Stimulated activated CD8-positive, alpha-beta memory T cell treated with anti-CD3 and anti-CD28 coated beads, Interleukin-2, amount 100 ng/mL, for 1 hour (primary cell): ENCODE measurements at places on chromosomes 3 and 15.

DNA sequence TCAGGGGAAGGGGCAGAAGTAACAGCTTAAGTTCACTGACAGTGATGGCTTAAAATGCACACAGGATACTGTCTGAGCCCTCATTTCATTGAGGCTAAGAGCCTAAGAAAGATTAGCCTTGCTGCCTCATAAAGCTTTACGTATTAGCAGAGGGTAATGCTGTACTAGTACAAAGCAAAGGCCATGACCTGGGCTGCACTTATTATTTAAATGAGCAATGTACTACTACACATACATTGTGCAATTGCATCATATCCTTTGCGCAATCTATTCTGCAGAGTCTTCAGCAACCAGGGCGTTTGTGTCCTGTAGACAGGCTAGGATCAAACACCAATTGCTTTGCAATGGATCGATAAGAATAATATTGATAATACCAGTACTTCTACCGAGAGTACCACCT is 221.8 kb downstream of the TPRG1 start:
- no peak for DNase-seq

GRCh38 chr15:38504680-38505467 is 50.9 kb downstream of the FAM98B start:
- no peak for DNase-seq

- no peak for DNase-seq
Observed at GRCh38 chr3:31462050-31462569, 70.6 kb upstream of the STT3B start.

GRCh38 chr3:55165278-55165677 is 237.4 kb upstream of the LRTM1 start:
- no peak for DNase-seq

DNA sequence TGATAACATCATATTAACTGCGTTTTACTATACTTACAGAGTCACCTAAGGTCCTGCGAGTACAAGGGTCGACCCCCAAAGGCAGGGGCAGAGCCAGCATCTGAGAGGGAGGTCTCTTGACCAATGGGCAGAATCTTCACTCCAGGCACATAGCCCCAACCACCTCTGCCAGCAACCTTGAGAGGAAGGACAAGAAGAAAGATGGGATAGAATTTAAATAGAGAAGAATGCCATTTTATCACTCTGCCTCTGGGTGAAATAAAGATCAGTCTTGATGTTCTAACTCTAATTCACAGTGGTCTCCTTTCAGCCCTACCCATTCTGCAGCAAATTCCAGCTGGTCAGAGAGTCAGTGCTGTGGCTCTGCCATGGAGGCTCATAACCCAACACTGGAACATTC is 26.5 kb downstream of the KNG1 start:
- no peak for DNase-seq

DNA sequence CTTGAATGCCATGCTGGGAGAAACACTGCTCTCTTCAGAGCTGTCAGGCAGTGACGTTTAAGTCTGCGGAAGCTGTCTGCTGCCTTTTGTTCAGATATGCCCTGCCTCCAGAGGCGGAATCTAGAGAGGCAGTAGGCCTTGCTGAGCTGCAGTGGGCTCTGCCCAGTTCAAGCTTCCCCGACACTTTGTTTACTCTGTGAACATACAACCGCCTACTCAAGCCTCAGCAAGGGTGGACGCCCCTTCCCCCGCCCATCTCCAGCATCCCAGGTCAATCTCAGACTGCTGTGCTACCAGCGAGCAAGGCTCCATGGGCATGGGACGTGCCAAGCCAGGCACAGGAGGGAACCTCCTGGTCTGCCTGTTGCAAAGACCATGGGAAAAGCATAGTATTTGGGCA is 99.7 kb downstream of the TAFA4 start:
- DNase-seq = no peak

DNA sequence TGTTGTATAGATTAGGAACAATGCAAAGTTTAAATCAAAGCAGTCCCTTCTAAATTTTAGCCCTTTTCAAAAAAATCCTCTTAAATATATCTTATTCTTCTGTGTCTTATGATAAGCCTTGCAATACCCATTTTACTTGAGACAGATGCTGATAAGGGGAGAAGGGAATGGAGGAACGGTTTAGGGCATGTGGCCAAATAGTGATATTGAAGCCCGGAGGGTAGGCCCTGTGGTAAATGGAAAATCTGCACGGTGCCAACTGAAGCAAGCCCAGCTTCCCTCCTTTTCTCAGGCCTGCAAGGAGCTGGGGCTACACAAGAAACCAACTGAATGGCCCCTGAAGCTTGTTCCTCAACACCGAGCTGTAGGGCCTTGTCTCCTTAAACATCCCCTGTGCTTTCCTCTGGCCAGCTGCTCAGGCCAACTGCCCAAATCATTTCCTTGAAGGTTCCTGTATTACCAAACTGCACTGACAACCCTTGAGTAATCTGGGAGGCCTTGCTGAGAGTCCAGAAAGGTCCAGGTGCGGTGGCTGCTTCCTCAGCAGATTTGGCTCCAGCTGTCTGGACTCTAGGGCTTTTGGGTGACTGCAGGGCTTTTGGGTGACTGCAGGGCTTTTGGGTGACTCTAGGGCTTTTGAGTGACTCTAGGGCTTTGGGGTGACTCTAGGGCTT is 67.2 kb downstream of the NCEH1 start:
- DNase-seq = no peak

DNA sequence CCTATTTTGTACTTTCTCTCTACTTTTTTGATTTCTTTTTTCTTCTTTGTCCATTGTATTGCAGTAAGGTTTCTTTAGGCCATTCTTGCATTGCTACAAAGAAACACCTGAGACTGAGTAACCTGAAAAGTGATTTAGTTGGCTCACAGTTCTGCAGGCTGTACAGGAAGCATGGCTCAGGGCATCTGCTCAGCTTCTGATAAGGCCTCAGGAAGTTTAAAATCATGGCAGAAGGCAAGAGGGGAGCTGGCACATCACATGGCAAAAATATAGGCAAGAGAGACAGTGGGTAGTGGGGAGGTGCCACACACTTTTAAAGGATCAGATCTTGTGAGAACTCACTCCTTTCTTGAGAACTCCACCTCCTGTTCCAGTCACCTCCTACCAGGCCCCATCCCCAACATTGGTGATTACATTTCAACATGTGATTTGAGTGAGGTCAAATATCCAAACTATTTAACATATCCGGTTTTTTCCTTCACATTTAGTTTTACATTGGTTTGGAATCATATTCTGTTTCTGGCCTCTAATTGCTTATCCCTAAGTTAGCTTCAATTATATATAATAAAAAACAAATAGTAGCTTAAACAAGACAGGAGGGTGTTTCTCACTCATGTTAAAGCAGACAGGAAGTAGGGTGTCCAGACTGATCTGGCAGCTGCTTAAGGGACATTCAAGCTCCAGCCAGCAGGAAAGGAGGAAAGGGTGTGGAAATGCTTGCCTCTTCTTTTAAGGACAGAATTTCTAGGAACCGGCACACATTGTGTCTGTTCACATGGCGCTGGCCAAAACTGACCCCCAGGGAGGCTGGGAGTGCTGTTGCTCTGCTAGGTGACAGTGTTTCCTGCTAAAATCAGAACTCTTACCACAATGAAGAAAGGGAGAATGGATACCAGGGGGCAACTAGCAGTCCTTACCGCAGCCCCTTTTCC is 28.8 kb upstream of the SKOR1 start:
- DNase-seq = no peak

- DNase-seq = no peak
Observed at GRCh38 chr3:67421912-67422311, 232.5 kb downstream of the SUCLG2 start.

DNA sequence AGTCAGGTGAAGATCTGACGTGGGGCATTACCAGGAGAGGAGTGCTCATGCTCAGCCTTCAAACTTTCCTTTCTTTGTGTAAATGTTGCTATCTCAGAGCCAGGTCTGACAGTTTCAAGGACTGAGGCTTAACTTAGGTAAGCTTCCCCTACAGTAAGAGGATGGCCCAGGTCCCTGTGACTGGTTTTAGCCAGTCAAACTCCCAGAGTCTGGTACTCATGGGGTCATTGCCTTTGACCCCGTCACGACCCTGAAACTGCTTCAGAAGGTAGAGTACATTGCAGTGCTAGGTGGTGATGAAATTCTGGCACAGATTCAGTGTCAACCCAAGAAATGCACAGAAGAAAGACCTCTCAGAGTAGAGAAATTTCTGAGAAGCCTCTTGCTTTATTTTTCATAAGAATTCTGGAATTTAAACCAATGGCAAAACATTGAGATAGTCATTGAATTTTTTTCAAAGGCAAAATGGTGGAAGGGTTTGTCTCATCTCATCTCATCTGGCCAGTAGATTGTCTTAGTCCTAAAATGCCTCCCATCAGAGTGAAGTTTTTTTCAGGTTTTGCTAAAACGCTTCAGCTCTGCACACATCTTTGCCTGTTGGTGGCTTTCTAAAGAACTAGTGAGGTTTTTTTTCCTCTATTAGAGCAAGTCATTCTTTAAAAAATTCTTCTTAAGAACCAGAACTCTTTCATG is 23.1 kb downstream of the ZBTB38 start:
- no peak for DNase-seq

GRCh38 chr15:80800067-80800466 is 20.9 kb downstream of the CEMIP start:
- no peak for DNase-seq

DNA sequence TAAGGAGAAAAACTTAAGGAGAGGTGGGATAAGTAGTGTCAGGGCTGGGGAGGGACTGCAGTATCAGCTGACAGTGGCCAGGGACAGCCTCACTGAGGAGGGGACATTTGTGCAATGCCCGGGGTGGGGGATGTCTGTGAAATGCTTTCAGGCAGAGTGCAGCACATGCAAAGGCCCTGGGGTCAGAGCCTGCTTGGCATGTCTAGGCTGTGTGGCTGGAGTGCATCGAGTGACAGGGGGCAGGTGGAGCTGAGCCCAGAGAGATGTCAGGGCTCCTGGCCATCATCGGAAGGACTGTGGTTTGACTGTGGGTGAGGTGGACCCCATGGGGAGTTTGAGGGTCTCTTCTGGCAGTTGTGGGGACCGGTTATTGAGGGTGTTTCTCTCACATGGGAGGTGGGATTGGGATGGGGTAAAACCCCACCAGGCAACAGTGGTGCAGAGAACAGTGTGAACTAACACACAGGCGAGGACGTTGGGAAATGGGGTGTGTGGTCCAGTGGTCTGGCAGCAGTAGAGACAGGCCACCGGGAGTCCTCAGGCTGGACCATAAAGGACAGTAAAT is 61.2 kb downstream of the FBLN2 start:
- DNase-seq = no peak

GRCh38 chr3:29758434-29759322 is 477.8 kb downstream of the RBMS3 start:
- no peak for DNase-seq

DNA sequence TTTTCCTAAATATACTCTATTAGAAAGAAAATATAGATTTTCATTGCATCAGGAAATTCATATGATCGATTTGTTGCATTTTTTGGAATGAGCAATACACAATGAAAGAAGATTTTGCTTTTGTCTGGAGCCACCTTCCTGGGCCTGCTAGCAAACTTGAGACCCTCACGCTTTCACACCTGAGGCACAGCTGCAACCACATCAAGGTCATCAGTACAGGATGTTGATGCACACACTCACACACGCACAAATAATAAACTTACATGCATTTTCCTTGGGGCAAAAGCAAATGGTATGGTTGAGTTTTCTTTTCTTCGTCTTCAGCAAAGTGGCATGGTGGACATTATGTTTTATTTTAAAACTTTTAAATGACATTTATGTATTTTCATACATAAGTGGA is 64.8 kb upstream of the SATB1 start:
- DNase-seq = no peak

DNA sequence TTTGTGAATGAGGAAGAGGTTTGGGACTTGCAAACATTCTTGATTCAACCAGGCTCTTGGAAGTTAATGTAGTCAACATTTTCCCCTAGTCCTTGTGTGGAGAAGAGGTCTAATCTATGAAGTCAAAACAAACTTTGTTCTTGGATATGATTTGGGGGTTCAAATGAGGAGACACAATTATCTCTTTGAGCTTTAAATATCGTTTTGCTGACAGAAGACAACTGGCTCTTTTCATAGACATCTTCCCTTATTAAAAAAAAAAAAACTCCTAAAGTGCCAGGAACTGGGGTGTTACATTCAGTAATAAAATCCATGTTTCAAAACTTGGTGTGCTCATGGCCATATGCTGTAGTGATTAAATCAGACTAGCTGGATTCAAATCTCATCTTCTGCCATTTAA is 345.3 kb upstream of the ICE2 start:
- no peak for DNase-seq

DNA sequence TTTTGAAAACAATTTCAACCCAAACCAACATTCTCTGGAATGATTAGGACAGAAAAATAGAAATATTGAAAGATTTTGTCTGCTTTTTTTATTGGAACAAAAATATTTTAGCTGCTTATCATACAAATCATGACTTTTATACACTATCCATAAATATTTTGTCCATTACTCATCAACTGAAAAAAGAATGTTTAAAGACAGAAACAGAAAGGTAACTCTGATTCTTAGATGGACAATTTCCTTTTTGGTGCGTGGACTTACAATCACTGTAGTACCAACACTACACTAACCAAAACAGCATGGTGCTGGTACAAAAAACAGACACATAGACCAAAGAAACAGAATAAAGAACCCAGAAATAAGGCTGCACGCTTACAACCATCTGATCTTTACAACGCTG is 582.8 kb upstream of the CCDC54 start:
- DNase-seq = no peak

GRCh38 chr15:70068783-70069565 is 28.7 kb downstream of the TLE3 start:
- no peak for DNase-seq

DNA sequence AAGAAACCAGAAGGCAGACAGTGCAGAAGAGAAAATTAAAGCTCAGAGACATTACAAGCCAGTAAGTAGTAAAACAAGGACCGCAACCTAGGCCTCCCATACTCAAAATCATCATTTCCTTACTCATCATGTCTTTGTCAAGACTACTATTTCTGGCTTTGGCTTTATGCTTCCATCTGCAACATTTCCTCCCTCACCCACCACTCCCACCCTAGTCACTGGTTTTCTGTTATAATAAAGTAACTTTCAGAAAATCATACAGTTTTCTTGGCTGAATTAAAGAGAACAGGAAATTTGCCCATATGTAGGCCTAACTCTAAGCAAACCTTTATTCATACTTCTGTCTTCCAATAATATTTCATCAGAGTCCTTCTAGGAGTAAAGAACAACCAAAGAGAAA is 247.6 kb upstream of the RORA start:
- no peak for DNase-seq

DNA sequence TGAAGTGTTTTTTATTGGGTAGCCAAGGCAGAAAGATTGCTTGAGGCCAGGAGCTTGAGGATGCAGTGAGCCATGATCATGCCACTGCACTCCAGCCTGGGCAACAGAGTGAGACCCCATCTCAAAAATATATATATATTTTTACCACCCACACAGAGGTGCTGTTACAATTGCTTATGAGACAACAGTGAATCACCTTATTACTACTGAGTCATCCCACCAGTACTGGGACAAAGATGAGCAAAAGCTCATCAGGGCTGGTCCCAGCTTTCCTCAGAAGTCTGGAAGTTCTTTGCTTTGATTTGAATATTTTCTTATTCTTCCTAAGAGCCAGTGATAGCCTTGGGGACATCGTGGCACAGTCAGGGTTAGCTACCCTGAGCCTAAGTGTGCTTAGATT is 207.7 kb downstream of the SOX2 start:
- DNase-seq = no peak
